ENCODE measurements at places on chromosomes 7 and 10.
A peak's percentile ranks its signal among the peaks of the same experiment; 100 is the strongest.

GRCh38 chr7:122767339-122767738, 64.6 kb upstream of the RNF148 start:
- DNase-seq, result no peak

DNA sequence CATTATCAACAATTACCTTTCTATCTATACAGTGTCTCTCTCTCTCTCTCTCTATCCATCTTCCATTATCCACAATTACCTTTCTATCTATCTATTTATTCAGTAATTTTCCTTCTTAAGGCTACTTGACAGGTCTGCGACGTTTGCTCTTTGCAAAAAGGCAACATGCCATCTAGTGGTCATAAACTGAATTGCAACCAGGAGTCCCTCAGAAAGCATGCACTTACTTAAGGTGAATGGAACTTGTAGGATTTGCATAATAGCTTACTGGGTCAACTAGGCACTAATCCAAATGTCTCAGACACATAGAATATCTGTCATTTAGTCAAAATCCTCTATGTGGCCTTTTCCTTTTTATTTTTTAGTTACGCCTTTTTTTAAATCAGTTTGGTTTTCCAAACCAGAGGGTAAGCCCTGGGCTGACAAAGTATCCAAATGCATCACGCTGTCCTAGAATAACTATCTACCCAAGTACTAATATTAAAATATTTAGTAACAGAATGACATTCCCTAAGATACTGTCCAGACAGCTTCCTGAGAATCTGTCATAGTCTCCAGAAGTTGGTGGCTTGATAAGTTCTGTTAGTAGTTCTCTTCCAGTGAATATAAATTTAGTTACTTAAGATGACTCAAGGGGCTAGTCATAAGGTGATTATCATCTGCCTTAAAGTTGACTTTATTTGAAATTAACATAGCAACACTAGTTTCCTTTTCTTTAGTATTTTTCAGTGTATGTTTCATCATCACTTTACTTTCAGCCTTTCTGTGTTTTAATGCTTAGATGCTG, 208.3 kb downstream of the PPP1R3A start:
- DNase-seq, result peak; percentile 76

GRCh38 chr10:86062198-86062550, 304.4 kb downstream of the GRID1 start:
- DNase-seq, result no peak

DNA sequence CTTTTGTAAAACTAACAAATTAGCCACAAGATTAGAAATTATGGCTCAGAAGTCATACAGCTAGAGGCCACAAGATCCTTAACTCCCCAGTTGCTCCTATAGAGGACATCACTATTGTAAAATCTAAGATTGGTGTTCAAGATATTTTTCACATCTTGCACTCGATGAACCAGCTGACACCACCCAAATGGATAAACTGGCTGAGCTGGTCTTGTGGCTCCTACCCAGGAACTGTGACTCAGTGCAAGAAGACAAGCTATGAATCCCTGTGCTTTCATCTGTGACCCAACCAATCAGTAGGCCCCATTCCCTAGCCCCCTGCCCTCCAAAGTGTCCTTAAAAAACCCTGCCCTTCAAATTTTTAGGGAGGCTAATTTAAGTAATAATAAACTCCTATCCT, 27.9 kb upstream of the R3HCC1L start:
- no peak for DNase-seq

GRCh38 chr10:44998146-44998631, 2.5 kb upstream of the ZNF22 start:
- no peak for DNase-seq

DNA sequence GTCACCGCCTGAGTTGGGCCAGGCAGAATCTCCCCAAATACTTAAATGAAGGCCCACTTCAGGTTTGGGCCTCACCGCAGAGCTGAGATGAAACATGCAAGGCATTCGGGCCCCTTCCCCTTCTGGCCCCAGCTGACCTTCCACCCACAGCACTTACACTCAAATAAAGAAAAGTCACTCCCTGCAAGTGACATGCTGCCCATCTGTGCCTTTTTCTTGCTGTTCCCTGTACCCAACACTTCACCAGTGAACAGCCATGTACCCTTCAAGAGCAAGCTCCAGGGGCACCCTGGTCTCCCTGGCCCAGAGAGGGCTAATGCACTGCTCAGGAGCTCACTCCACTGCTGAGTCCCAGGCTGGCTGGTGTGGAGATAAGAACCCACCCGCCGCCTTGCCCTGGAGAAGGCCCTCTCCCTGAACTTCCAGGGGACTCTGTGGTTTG, 40.7 kb downstream of the ZCCHC24 start:
- DNase-seq, result no peak

DNA sequence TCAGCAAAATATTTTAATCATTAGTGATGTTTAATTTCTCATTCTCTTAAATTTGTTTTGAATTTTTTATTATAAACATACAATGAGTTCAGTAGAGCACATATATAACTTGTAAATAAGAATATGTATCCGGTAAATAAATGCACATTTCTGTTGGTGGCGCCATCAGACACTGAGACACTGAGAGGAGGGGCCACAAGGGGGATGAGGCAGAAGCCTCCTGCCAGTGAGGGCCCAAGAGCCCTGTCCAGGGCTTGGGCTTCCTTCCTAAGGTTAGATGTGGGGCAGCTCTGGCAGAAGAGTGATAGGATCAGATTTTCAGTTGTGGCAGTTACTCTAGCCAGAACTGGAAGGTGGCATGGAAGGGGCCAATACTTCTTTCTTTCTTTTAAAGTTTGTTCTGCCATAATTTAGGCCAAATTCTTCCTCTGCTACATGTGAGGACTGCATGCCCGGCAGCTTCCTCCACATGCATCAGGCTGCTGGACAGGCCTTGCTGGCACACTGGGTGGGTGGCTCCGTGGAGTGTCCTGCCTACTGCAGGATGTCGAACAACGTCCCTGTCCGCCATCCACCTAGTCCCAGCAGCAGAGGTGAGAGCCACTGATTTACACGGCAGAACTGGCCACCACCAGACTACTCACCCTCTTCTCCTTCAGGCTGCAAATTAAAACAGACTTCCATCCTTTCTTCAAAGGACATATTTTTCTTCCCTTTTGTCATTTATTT, 13.2 kb downstream of the PTPRN2 start:
- no peak for DNase-seq

DNA sequence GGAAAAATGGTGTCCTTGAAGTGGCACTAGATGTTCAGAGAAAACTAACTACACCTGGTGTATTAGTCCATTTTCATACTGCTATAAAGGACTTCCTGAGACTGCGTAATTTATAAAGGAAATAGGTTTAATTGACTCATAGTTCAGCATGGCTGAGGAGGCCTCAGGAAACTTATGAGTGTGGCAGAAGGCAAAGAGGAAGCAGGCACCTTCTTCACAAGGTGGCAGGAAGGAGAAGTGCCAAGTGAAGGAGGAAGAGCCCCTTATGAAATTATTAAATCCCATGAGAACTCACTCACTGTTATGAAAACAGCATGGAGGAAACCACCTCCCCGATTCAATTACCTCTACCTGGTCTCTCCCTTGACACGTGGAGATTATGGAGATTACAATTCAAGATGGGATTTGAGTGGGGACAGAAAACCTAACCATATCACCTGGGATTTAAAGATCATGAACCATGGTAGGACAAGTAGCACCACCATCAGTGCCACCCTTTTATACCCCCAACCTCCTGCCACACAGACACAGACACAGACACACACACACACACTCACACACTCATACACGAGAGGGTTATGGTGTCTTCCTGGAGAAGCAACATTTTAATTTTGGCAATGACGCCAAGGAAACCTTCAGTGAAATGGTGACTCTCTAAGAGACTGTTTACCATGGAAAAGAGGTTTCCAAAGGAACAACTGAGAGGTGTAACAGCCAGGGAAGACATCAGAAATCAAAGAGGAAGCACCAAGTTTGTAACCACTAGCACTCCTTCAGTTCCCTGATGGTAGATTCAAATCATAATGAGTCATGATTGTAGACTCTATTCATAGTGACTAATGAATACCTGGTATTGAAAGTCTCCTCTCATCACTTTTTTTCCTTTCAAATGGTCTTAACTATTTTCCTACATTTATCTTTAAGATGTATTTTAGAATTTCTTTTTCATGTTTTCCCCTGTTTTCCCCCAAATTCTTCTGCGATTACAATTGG, 41.8 kb upstream of the WNT16 start:
- DNase-seq, result no peak

GRCh38 chr7:36131026-36131425, 22.0 kb upstream of the EEPD1 start:
- DNase-seq, result no peak

GRCh38 chr7:55206235-55207029, 158.7 kb upstream of the LANCL2 start:
- peak; percentile 66 for DNase-seq

- no peak for DNase-seq
Measured at GRCh38 chr7:36777855-36778254, 53.6 kb upstream of the AOAH start.

- DNase-seq, result no peak
Measured at GRCh38 chr10:19970717-19971116, 154.5 kb downstream of the PLXDC2 start.

GRCh38 chr10:132193907-132194552, 7.3 kb downstream of the DPYSL4 start:
- DNase-seq, result no peak

- DNase-seq, result no peak
Measured at GRCh38 chr7:109176661-109177060, 607.0 kb downstream of the DNAJB9 start.

DNA sequence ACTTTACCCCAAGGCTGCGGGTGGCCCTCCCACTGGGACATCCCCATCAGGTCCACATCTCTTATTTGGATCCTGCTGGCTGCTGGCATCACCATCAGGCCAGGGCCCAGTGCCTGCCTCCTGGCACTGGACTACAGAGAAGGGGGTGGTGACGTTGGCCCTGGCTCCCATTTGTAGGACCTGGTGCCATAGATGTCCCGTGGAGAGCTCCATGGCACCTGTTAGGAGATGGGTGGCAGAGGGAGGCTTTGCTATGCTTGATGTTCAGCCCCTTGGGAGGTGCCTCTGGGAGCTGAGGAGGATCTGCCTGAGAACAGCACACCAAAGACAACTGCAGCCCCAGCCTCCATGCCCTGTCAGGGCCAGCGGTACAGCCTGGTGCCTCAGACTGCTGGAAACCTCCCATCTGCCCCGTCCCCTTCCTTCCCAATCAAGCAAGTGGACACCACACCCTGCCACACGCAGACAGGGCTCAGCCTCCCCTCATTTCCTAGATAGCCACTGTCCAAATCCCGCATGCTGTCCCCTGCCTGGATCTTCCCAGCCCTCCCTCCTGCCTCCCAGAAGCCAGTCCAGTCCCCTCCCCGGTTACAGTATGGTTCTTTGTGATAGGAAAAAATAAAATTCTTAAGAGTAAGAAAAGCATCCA, 230.0 kb upstream of the GRB10 start:
- DNase-seq, result no peak

DNA sequence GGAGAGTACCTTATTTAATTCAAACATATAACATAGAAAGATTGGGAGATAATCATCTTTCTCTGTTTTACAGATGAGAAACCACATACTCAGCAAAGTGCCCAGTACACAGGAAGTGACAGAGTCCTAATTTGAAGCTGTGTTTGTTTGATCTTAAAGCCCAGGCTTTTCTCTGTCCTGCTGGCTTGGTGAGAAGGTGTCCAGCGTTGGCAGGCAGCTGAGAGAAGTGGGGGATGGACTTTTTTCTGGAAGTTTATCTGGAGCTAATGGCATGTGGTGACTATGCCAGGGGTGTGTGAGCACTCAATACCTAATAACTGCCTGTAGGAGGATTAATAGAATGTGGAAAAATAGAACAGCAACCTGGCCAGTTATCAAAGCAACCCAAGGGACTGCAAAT, 60.8 kb downstream of the NPSR1 start:
- DNase-seq, result peak; percentile 41

GRCh38 chr10:122445469-122445868, 9.0 kb upstream of the ARMS2 start:
- no peak for DNase-seq

- DNase-seq, result no peak
Measured at GRCh38 chr10:122233857-122234348, 37.2 kb upstream of the BTBD16 start.

GRCh38 chr7:131288450-131288849, 39.2 kb upstream of the MKLN1 start:
- no peak for DNase-seq

- no peak for DNase-seq
Measured at GRCh38 chr7:148385009-148385682, 205.4 kb upstream of the C7orf33 start.

DNA sequence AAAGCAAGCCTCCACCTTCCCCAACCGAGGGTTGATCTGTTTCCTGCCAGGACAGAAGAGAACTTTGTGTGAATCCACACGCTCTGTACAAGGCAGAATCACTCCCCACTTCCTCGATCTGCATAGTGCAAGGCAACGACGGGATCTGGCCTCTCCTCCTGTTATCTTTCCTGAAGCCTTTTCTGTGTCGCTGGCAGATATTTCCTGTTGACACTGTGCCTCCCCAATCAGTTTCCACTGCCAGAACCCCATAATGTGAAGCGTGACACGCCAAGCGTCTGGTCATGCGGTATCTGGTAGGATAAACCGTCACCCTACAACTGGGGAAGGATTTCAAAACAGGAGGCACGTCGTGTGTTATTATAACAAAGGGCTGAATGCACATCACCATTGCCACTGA, 57.2 kb downstream of the FAM171A1 start:
- DNase-seq, result no peak

- no peak for DNase-seq
Measured at GRCh38 chr10:38003026-38003425, 7.4 kb upstream of the ZNF33A start.

- DNase-seq, result no peak
Measured at GRCh38 chr10:92111336-92111939, 179.4 kb downstream of the CPEB3 start.

DNA sequence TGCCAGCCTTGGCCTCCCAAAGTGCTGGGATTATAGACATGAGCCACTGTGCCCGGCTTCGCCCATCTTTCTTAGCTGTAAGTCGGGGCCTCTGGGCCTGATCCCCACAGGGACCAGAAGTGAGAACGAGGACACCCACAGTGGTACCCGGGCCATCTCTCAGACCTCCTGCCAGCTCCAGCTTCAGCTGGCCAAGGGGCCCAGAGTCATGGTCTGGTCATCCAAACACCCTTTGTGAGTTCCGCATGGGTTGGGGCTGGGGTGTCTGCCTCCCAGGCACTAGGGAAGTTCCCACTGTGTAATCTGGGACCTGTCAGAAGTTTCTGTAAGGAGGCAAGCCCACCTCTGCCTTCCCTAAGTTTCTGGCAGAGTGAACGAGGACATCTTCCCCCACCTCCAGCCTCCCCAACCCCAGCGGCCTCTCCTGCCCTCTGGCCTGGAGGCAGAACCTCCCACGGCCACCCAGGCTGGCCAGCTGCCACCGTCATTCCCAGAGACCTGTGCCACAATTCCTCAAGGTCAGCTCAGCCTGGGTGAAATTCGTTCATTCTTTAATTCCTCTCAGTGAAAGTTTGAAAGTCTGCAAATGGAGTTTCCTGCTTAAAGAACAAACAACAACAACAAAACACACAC, 19.5 kb upstream of the FOXL3 start:
- DNase-seq, result no peak
